ENCODE measurements at places on chromosomes 13 and 19. TPM values are rescaled to one million over a fixed set of nuclear protein-coding genes. Genes with fewer than 3 reads are reported as not detected.
A peak's percentile ranks its signal among the peaks of the same experiment; 100 is the strongest.

The FCGBP gene
- total RNA-seq, result 0.74 TPM

The GRK1 gene
- total RNA-seq, result not detected

GRCh38 chr19:29769997-29770396, 41.8 kb upstream of the CCNE1 start:
- no peak for DNase-seq

DNA sequence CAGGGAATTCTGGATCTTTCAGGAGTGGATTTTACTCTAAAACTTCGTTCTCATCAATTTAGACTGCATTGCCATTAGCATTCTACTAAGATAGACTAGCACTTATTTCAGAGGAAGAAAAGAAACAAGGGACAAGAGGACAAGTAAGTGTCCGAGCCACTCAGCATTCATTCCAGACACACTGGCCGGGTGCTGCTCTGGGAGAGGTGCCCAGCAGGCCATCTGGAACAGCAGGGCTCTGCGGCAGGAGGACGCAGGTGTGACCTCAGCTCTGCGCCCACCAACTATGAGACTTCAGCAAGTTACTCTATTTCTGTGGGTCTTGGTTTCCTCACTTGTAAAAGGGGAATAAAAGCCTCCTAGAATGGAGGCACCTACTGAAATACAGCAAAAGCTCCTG, 4.2 kb downstream of the EPS15L1 start:
- DNase-seq, result no peak

- DNase-seq, result no peak
Measured at GRCh38 chr13:44302940-44303575, 70.6 kb upstream of the SERP2 start.

The SRRM5 gene
- 0.05 TPM for total RNA-seq

GRCh38 chr19:38676023-38676877, 28.8 kb downstream of the ACTN4 start:
- DNase-seq, result peak; percentile 68

- peak; percentile 16 for DNase-seq
Measured at GRCh38 chr13:32115066-32115465, 83.5 kb downstream of the FRY start.

The THSD8 gene
- 0.23 TPM for total RNA-seq

GRCh38 chr13:113532156-113532806, 41.8 kb upstream of the DCUN1D2 start:
- DNase-seq, result no peak

DNA sequence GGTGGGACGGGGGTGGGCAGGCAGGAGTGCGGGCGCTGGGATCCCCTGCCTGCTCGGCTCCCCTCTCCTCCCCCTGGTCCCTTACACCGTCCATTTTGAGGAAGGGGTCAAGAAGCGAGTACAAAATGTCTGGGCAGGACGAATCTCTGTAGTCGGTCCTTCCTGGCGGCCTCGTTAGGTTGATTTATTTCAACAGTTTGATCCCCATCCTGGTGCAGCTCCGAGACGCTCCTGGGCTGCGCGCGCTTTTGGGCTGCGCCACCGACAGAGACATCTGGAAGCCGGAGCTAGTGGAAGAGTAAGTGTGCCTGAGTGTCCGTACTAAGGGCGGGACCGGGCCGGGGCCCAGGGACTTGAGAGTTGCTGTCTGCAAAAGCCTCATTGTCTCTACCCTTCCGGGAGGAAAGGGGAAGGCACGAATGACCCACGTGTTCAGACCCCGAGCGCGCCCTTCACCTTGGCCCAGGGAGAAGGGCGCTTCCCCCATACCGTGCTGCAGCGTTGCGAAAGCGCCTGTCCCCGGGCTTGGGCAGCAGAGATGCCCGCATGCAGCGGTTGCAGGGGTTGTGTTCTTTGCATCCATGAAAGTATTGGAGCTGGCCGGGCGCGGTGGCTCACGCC, 1.8 kb downstream of the ZNF114 start:
- DNase-seq, result peak; percentile 53

The NLRP4 gene
- not detected for total RNA-seq

DNA sequence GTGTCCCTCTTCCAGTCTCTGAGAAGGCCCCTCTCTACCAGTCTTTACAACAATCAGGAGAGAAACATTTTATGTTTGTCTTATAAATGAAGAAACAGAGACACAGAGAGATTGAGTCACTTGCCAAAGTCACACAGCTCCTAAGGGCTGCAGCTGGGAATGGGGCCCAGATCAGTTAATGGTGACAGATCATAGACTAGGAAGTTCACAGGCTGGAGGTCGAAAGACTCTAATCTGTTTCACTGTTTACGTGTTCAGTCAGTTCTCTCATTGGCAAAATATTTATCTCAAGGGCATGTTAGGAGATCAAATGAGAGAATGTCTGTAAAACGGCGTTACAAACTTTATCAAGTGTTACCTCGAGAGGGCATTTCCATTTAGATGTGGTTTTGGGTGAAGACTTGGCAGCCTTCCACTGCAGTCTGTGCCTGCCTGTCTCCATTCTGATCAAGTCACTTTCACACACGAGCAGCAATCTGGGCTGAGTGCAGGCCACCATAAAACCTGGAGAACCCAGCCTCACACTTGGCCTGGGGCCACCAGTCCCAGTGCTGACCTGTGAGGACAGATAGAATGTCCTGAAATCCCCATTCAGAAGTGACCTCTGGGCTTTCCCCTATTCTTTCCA, 65.1 kb downstream of the SIAH3 start:
- DNase-seq, result no peak

- DNase-seq, result no peak
Measured at GRCh38 chr13:63393112-63393511, 1977.5 kb upstream of the PCDH20 start.

DNA sequence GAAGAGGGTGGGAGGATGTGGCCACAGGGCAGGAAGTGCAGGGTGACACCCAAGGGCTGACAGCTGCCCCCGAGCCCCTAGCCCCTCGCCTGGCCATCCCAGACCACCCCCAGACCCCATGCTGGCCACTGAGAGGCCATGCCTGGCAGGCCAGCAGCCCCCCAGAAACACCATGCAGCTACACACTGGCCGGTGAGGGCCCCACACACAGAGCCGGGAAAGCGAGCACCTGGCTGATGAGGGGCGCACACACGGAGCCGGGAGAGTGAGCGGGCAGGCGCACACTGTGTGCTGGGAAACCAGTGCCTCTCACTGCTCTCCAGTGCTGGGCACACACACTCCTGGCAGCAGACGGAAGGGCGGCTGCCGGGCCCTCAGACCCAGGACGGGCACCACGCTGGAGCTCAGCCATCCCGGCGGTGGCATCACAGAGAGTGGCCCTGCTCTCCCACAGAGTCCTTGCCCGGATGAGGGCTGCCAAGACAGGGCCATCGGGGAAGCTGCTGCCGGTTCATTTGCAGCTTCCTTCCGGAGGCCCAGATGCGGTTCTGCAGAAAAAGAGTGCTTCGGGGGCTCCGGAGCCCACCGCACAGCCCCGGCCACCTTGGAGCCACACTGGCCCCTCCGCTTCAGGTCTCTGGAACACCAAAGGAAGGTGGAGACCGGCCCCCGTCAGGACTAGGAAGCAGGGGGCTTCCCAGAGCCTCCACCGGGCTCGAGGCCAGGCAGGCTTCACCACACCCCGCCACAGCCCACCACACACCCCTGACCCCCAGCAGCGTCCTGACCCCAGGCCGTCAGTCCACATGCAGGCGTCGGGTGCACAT, 76.4 kb downstream of the SPACA7 start:
- DNase-seq, result no peak

GRCh38 chr13:113060557-113061270, 44.9 kb upstream of the F7 start:
- no peak for DNase-seq

DNA sequence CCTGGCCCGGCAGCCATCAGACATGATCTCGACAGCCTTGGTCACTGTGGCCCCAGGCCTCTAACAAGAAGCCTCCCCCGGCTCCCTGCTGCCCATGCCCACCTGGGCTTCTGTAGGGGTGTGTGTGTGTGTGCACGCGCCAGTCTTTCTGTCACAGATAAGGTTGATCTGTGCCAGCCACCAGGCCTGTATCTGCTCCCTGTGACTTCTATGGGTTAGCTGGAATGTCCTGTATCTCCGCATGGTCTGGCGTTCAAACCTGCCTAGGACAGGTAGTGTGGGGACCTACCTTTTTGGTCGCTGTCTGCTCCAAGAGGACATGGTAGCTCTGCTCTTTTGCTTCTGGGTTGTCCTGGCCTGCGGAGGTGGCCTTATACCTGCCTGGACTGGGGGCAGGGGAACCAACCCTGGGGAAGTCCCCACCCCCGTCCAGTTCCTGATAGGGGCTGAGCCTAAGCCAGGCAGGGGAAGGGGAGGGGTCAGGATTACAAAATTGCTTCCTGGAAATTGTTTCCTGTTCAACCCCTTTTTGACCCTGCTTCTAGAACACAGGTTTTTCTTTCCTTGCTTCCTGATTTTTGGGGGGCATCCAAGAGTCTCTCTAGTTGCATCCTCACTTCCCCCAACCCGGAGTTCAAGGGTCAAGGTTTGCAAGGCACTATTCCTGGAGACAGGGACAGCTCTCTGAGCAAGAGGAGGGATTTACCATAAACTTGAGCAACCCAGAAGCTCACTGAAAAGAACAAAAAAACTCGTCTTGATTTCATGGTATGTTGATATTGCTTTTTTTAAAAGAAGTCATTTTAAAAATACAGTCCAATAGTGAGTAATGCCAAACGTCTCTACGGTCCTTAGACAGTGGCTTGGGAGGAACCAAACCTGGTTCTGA, at the start of gene LRG1:
TSS of gene LRG1 (minus strand) at position 344 of the 889 bp plus-strand sequence. CDS start at position 321, 23 bp downstream.
- peak; percentile 55 for DNase-seq

DNA sequence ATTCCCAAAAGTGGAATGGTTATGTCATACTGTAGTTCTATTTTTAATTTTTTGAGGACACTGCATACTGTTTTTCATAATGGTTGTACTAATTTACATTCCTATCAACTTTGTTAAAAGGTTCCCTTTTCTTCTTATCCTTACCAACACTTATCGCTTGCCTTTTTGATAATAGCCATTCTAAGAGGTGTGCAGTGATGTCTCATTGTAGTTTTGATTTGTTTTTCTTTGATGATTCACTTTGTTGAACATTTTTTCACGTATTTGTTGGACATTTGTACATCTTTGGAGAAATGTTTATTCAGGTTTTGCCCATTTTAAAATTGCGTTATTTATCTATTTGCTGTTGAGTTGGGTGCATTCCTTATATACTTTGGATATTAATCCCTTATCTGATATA, 188.8 kb upstream of the SPRY2 start:
- no peak for DNase-seq

DNA sequence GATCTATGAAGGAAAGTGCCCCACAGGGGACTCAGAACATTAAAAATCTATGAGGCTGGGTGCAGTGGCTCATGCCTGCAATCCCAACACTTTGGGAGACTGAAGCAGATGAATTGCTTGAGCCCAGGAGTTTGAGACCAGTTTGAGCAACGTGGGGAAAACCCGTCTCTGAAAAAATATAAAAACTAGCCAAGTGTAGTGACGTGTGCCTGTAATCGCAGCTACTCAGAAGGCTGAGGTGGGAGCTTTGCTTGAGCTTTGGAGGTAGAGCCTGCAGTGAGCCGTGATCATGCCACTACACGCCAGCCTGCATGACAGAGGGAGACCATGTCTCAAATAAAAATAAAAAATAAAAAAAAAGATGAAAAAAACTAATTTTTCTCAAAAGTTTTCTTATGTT, 1070.6 kb downstream of the PCDH9 start:
- no peak for DNase-seq

DNA sequence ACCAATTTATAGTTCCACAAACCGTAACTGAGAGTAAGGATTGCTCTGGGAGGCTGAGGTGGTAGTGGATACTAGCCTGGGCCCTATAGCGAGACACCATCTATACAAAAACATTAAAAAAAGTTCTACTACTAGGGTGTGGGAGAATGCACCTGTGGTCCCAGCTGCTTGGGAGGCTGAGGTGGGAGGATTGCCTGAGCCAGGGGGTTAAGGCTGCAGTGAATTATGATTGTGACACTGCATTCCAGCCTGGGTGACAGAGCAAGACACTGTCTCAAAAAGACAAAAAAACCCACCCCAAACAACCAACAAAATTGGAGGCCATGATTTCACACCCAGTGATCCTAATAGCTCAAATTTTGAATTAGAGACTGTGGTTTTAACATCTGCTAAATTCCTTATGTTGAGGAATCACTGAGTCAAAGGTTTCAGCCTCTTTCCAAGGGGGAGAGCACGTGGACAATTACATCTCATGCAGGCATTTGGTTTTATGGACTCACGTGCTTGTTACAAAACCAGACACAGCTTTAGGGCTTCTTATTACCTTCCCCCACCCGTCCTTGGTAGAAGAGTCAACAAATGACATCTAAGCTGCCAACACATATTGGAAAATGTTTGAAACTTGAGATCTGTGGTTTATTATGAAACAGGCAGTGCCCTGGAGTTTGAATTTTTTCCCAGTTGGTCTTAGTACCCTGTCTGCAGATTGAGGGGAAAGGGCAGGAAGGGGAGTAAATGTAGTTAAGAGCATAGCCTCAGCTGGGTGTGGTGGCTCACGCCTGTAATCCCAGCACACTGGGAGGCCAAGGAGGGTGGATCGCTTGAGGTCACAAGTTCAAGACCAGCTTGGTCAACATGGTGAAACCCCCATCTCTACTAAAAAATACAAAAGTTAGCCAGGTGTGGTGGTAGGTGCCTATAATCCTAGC, 18.5 kb downstream of the CYP2A6 start:
- no peak for DNase-seq

The CD37 gene
- total RNA-seq, result not detected

DNA sequence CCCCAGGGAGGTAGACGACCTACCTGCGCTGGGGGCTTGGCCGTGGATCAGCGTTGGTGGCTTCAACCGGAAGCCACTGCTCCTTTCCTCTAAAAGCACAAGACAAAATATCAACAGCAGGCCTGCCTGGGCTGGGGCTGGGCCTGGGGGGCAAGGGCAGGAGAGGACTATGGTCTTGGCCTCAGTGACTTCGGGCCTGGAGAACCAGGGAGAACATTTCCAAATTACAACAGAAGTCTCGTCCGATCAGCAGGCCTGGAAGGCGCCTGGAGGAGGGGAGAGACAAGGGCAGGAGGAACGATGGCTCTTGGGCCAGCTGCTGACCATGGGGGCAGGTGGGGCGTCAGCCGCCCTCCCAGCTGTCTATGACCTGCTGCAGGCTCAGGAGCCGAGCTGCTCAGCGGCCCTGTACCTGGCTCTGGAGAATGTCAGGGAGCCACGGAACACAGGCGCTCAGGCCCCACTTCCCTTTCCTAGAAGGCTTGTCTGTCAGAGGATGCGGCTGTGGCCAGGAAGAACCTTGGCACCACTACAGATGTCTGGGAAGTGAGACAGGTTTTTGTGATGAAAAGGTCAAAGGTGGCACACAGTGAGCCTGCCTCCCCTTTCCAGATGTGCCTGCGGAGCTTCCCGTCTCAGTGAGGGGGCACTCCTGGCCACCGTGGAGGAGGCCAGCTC, 19.5 kb downstream of the CAPS start:
- DNase-seq, result peak; percentile 34

DNA sequence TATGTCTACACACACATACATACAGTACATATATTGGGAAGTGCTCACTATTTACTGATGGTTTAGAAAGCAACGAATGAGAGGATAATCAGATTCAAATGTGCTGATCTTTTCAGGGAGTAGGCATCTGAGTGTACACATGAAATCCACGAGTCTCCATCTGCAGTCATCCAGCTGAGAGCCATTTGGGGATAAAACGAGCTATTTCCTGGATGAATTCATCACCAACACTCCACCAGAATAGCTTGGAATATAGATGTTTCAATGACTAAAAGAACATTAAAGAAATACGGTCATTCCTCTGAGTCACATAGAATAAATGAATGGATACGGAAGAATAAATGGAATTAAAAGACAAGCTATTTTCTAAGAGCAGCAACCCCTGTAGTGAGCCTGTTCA, 721.6 kb upstream of the ARGLU1 start:
- no peak for DNase-seq

- DNase-seq, result peak; percentile 59
Measured at GRCh38 chr19:33796164-33796875, at the start of gene KCTD15. KCTD15 (plus strand) TSS chr19:33796870; CDS start chr19:33800455, 3,585 bp downstream.

All from dermis blood vessel endothelial cell (primary cell).